ENCODE measurements at places on chromosomes 1 and 21. TPM values are rescaled to one million over a fixed set of nuclear protein-coding genes. Genes with fewer than 3 reads are reported as not detected.
A peak's percentile ranks its signal among the peaks of the same experiment; 100 is the strongest.

The SERPINC1 gene
- not detected for total RNA-seq

The RHOU gene
- total RNA-seq, result 9.2 TPM

- no peaks in the 10 kb centered on the region for H3K27me3 ChIP-seq
- peaks cover 41% of the 10 kb centered on the region for H3K4me1 ChIP-seq
- no peak overlapping the region for H3K4me3 ChIP-seq
- H3K27ac ChIP-seq, result no peak overlapping the region
- no peak for DNase-seq
Measured at GRCh38 chr1:116258668-116259419, 114.2 kb upstream of the ATP1A1 start.

- no peak for DNase-seq
- no peaks in the 10 kb centered on the region for H3K4me1 ChIP-seq
Measured at GRCh38 chr21:25323356-25323949, 283.8 kb downstream of the MRPL39 start.

DNA sequence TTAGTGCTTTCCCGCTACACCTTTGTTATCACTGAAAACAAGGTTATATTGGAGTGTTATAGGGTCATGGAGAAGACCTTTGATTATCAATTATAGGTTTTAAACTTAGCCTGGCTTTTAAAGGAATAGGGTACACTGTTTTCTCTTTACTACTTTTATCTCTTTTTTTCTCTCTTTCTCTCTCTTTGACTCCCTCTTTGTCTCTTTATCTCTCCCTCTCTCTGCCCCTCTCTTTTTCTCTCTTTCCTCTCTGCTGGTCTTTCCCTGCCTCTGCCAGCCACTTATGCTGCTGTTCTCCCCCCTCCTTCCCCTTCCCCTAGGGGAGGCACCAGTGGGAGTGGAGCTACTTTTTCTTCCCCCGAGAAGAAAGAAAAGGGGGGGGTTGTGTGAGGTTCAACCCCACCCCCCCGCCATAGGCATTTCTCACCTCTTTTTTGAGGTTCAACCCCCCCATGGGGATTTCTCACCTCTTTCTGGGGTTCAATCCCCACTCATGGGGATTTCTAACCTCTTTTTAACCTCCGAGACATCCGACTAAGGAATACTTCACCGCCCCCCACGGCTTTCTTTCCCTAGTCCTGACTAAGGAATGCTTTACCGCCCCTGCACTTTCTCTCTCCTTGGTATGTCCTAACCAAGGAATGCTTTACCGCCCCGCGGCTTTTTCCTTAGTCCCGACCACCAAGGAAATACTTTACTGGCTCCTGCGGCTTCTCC is 17.2 kb upstream of the ZBTB8B start:
- no peaks in the 10 kb centered on the region for H3K36me3 ChIP-seq
- H3K4me3 ChIP-seq, result peak overlapping the region; percentile 8
- no peaks in the 10 kb centered on the region for H3K27me3 ChIP-seq
- no peak for DNase-seq
